ENCODE measurements at places on chromosomes 12 and 14.

DNA sequence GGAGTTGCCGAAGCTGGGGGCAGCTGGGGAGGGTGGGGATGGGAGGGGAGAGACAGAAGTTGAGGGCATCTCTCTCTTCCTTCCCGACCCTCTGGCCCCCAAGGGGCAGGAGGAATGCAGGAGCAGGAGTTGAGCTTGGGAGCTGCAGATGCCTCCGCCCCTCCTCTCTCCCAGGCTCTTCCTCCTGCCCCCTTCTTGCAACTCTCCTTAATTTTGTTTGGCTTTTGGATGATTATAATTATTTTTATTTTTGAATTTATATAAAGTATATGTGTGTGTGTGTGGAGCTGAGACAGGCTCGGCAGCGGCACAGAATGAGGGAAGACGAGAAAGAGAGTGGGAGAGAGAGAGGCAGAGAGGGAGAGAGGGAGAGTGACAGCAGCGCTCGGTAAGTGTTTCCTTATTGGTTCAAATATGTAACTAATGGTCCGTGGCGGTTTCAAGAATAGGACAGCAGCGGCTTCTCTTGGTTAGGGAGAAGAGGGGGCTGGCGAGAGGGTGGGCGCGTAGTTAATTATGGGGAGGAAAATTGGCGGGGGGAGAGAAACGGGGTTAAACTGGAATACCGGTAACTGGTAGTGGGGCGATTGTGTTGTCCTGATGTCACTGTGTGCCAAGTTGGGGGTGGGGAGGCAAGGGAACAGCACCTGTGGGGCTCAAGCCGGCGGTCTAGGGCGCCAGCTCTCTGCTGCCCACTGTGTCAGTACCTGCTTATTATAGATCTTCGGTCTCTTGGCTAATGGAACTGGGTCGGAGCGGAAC, 8.4 kb downstream of the HOXC8 start:
- DNase-seq, result no peak

DNA sequence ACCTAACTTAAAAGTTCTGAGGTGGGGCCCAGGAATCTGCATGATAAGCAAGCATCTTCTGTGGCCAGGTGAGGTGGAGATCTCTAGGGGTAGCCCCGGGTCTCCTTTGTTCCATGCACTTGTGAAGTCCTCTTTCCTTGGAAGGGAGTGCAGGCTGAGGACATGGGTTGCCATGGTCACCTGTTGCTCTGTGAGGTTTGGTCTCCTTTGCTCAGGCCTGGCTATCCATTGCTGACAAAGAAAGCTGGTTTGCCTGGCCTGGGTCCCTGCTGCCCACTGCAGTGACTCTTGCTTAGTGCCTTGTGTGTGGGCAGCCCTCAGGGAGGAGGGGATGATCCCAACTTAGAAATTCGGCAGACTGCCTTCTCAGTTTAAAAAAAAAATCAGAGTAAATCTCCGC, 11.1 kb downstream of the NRXN3 start:
- no peak for DNase-seq

DNA sequence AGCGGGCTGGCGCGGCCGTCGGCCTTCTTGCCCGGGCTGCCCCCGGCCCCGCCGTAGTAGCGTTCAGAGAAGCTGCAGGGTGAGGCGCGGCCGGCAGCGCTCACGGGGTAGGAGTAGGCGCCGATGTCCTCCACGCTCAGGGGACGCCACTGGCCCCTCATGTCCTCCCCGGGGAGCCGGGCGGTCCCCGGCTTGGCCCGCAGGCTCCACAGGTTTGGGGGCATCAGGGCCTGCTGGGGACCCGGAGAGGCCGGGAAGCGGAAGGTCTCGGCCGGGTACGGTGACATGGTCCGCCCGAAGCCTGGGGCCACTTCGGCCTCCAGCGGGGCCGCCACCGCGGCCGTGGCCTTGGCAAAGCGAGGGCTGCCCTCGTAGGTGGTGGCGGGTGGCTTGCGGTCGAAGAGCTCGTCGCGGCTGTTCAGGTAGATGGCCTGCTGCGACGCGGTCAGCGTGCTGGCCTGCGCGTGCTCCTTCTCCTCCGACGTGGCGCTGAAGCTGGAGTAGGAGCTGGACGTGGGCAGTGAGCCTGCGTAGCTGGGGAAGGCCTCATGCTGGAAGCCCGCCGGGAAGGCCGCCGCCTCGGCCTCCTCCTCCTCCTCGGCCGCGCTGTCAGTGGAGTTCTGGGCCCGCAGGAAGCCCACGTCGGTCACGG, 48.7 kb downstream of the BEGAIN start:
- no peak for DNase-seq

DNA sequence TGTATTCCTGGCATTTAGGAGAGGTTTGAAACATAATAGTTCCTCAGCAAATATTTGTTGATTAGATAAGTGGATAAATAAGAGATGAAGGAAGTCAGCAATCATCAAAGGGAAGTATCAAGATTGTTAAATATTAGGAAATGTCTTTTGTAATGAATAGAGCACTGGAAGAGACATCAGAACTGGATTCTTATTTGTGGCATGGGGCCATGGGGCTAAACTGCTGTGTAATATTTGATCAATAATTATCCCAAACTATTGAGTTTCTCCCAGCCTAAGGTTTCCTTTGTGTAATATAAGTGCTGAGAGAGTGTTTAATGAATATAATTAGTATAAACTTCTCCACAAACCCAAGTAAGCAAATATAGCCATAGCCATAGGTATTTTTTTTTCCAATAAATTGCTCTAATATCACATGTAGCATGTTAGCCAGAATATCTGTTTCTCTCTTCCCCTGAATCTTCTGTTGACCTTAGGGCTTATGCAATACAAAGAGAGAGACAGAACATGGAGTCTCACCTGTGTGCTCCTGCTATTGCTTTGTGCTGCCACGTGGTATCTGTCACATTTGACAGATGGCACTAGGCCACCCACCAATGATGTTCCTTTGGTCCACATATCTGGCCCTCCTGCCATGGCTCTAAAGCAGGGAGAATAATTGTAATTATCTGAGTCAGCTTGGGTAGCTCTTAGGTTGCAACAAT, 658.7 kb downstream of the SOX5 start:
- DNase-seq, result no peak

DNA sequence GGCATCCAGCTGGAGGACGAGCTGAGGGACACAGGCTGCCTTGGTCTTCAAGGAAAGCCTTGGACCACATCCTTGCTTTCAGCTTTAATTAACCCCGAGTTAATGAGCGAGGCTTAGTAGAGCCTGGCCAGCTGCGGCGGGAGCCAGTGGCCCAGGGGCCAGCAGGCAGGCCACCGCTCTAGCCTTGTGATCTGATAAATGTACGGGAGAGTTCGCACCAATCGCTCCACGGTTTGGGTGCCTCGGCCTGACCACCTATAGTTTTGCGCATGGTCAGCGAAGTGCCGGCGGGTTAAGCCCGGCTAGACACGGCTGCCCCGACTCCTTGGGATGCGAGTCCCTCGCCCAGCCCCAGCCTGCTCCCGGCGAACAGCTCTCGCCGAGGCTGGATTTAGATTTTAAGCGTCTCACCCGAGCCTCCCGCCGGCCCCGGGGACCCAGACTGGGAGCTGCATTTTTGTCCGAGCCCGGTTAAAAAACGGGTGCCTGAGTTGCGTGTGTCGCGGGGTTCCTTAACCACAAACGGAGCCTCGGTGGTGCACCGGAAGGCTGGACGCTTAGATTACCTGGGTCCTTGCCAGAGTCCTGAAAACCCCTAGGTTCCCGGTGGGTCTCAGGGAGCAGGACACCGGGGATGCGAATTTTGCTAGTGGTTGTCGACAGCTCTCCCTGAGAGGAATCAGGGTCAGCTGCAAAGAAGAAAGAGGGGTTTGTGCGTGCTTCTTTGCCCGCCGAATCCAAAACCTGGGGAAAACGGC, 2.9 kb upstream of the HOXC12 start:
- DNase-seq, result no peak

DNA sequence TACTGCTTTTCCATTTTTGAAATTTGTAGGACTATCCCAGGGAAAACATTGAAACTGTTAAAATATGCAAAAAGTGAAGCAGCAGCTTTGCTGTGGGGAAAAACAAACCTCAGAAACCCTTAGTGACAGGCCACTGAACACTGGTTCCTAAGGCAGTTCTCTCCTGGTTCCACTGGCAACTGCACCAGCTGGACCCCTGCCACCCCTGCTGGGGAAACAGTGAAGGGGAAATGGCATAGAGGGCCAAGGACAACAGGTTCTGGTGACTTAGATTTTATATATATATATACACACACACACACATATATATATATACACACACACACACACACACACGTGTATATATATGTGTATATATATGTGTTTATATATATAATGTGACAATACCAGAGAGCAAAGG, 16.2 kb upstream of the KRT7 start:
- no peak for DNase-seq

GRCh38 chr14:68521961-68522509, 270.8 kb downstream of the ZFP36L1 start:
- DNase-seq, result no peak

Measured in stimulated activated naive CD4-positive, alpha-beta T cell (primary cell).